ENCODE measurements at places on chromosomes 6 and 20.

DNA sequence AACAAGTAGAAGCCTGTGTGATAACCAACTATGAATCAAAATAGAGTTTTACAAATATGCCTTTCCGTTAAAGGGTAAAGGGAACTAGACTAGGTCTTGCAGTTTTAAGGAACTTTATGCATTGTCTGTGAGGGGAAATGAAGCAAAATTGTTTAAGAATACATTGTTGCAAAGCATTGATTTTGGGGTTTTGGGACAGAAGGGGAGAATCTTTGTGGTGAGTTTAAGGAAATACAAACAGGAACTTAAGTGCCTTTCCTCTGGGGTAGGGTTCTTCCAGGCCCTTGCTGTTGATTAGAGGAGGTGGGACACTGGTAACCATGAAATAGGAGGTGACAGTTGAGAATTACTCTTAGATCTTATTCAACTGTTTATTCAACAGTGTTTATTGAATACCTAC is 4.7 kb downstream of the MAPK14 start:
- DNase-seq: no peak

DNA sequence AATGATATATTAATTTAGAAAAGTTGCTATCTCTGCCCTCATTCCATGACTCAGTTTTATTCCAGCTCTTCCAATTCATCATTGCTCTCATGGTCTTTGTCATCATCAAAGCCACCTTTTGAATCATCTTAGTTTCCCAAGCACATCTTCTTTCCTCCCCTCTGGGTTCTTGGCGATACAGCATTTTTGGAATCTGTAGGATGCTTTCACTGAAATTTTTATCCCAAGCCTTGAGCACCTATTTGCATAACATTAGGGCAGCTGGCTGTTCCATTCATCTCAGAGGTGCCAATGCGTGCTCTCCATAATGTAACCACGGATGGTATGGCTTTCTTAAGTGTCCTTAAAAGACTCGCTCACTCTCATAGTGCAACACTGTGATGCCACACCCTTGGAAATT is 100.4 kb downstream of the SNX5 start:
- no peak for DNase-seq

GRCh38 chr20:14431568-14431967 is 94.2 kb upstream of the FLRT3 start:
- DNase-seq: no peak

GRCh38 chr6:43125119-43125518 is 46.0 kb upstream of the SRF start:
- no peak for DNase-seq
